Stimulated activated CD8-positive, alpha-beta memory T cell treated with anti-CD3 and anti-CD28 coated beads, Interleukin-12 subunit alpha, Interleukin-12 subunit beta, amount 100 ng/mL, for 1 hour (primary cell): ENCODE measurements at places on chromosomes 5 and 9.

GRCh38 chr5:10789021-10789420, 28.0 kb upstream of the DAP start:
- no peak for DNase-seq

DNA sequence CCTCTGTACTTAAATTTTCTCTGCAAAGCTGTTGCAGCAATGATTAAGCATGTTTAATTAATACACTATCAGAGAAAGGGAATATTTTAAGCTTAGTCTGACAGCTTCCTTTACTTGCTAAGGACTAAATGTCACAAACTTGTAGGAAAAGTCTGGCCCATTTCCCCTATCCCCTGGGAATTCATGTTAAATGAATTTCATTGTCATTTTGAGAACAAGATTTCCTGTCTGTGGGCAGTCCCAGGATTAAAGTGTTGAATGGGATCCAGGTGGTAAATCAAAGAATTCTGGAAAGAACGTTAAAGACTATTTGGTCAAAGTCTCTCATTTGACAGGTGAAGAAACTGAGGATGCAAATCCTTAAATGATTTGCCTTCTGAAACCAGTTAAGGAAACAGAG, 214.8 kb downstream of the MPDZ start:
- DNase-seq, result no peak

- DNase-seq, result no peak
These were observed 632.2 kb downstream of the TLR4 start for GRCh38 chr9:118336250-118336942.

DNA sequence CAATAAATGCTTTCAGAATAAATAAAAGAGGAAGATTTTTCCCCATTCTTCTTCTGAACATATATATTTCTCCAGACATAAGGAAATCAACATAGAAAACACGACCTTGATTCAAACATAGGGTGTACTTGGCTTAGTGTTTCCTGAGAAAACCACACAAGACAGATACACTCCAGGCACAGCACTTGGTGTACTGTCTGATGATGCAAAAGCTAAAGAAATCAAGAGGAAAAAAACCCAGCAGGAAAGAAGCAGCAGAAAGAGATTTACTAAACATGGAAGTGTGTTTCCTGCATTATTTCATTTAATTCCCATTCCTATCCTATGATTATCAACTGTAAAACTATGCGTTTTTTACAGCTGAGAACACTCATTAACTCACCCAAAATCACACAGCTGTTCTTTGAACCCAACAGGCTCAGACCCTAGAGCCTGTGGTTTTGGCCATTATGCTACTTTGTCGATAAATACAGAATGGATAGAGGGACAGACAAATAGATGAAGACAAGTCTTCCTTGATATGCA, 46.1 kb downstream of the NIPAL4 start:
- no peak for DNase-seq

DNA sequence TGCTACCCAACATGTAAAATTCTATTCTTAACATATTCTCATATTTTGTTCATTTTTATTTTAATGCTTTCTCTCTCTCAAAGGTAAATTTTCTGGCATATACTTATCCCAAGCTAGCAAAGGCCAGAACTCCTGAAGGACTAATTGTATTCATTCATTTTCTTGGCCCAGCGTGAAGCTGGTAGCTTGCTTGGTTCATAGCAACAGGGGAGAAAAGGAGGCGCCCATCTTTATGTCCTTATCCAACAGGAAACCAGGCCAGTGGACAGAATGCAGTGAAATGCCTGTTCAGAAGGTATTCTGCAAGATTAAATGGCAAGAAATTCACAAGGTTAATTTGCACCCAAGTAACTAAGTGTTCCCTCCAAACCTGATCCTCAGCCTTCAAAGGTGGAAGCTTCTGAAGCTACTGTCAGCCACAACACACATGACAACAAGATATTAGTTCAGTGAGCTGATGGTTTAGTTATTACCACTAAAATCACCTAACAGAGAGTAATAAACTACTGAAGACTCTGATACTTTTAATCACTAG, 5.6 kb downstream of the EFNA5 start:
- DNase-seq, result no peak
